ENCODE measurements at places on chromosomes 13 and 19.

DNA sequence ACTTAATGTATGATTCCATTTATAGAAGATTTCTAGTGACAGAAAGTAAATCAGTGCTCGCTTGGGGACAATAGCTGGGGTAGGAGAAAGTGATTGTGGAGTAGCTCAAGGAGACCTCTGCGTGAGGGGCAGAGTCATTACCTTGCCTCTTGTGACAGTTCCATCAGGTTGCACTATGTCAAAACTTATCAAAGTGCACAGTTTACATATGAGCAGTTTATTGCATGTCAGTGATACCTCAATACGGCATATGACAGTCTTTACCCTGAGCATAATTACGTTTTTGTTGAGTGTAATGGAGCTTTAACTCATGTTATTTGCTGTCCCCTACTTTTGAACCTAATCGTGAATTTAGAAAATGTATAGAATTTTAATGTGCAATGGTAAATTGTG, 15.0 kb downstream of the ARHGEF7 start:
- no peak for DNase-seq

DNA sequence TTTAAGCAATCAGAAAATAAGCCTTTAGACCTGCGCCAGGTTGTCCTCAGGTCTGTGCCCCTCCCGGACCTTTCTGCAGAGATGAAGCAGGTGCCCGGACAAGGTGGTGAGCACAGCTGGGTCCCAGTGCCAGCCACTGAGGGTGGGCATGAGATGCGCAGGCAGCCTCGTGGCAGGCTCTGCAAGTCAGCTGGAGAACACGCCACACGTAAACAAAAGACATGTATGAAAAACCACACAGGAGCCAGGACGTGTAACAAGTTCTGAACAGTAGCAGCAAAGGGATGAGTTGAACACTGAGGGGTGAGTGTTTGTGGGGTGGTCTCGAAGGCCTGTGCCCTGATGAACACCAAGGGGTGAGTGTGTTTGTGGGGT, 68.8 kb upstream of the MCF2L start:
- no peak for DNase-seq

GRCh38 chr19:45613926-45614725, 12.1 kb upstream of the GPR4 start:
- no peak for DNase-seq

DNA sequence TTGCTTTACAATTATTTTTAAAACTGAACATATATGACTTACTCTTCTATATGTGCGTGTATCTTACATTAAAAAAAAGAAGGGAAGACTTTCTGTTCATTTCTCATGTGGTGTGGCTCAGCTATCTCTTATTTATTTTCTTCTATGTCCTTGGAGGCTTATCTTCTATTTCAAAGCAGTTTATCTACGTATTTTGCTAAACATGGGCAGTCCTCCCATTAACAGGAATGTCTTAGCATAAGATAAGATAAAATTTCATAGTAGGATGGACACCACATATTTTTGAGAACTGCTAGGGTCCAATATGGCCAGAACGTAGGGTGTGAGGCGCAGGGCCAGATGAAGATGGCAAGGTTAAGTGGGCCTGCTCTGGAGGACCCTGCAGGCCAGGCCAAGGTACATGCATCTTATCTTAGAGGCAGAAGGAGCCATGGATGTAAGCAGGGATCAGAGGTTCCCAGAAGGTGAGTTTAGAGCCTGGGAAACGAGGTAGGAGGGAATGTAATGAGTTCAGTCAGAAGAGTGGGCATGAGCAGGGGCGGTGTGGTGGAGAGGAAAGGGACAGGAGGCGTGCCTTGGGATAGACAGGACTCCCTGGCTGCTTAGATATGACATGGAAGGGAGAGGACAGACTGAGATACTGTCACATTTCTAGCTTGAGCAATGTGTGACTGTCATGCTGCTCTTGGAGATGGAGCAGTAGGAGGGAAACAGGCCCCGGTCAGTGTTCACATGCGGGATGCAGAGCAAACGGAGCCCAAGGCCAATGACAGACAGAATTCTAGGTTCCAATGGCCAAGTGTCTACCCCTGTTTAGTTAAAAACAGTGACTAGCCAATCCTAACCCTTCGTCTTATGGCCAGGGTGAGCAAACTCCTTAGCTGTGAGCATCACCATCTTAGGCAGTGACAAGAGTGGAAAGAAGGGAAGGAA, 68.6 kb upstream of the MEDAG start:
- no peak for DNase-seq

GRCh38 chr13:59450229-59450628, 713.5 kb downstream of the DIAPH3 start:
- DNase-seq, result no peak

DNA sequence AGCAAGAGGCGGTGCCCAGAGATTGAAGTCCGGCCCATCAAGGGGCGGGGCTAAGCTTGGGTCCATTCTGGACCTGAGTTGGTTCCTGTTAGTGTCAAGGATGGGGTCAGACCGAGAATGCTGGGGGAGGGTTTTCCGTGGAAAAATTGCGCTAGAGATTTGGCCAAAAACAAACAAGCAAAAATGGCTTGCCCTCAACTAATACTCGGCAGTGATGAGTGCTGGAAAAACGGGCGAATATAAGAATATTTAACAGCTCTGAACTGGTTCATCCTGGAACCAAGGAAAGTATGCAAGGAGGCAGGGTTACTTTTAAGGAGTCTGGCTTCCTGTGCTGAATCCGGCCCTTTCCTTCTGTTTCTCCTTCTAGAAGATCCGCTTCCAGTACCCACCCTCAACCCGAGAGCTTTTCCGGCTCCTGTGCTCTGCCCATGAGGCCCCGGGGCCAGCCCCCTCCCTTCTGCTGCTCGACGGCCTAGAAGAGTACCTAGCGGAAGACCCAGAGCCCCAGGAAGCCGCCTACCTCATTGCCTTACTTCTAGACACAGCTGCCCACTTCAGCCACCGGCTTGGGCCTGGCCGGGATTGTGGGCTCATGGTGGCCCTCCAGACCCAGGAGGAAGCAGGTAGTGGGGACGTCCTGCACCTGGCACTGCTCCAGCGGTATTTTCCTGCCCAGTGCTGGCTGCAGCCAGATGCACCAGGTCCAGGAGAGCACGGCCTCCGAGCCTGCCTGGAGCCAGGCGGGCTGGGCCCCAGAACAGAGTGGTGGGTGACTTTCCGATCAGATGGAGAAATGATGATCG, 880 bp downstream of the SWSAP1 start:
- peak; percentile 66 for DNase-seq

All from germinal center (tissue), 1 donor.